ENCODE measurements at places on chromosomes 6 and 20. TPM values are rescaled to one million over a fixed set of nuclear protein-coding genes. Genes with fewer than 3 reads are reported as not detected.

The CLPSL1 gene
- total RNA-seq: not detected

The LRRC73 gene
- 0.33 TPM for total RNA-seq

The CD40 gene
- 11.7 TPM for total RNA-seq

The CRISP2 gene
- total RNA-seq: 0.33 TPM

DNA sequence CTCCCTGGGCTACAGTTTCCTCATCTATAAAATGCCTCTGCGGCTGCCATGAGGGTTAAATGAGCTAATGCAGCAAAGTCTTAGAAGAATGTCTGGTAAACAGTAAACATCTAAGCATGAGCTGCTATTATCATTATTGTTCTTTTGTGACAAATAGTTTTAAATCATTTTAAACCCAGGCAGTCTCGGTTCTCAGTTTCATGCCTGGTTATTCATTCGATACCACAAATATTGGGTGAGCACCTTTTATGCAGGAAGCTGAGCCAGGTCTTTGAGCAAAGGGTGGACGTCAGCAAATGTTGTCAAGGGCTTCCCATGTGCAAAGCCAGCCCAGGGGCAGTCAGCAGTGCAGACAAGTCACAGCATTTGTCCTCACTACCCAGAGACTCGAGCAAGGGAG lies 128.7 kb downstream of the NFATC2 start:
- DNase-seq: no peak

DNA sequence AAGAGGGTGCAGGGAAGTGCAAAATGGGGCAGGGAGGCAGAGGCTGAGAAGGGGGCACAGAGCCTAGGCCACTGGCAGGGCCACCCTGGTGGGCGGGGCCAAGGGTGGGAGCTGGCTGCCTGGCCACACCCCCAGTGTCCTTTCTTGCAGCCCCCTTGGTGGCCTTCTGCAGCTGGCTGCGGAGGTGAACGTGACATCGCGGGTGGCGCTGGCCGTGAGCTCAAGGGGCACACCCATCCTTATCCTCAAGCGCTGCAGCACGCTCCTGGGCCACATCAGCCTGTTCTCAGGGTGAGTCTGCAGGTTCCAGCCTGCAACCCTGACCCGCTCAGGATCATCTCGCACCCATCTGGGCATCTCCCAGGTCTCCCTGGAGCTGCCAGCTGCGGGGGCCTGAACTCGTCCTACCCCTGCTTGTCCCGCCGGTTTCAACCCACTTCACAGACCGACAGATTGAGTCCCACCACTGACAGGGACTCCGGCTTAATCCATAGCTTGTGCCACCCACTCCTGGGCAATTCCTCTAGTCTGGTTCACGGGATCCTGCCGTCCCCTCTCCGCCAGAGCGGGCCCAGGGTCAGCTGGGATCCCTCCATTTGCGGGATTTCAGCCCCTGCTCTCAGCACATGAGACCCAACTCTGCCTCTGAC lies 6.2 kb downstream of the BPIFB3 start:
- no peak for DNase-seq

DNA sequence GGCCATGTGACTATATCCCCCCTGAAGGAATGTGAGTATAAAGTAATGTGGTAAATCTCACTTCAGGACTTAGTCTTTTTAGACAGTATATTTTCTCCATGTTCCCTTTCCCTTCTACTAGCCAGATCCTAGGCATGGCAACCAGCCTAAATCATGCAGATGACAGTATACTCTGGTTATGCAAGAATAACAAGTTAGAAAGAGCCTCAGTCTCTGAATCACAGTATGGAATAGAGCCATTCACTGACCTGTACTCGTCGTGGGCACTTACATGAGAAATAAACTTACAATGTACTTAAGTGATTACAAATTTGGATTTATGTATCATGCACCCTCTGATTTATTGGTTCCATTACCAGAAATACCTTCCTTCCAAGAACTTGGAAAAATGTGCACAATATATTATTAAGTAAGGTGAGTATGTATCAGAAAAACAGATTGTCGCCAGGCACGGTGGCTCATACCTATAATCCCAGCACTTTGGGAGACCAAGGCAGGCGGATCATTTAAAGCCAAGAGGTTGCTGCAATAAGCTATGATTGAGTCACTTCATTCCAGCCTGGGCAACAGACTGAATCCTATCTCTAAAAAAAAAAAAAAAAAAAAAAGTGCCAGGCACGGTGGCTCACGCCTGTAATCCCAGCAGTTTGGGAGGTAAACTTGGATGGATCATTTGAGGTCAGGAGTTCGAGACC lies 25.1 kb upstream of the FAM8A1 start:
- DNase-seq: no peak

DNA sequence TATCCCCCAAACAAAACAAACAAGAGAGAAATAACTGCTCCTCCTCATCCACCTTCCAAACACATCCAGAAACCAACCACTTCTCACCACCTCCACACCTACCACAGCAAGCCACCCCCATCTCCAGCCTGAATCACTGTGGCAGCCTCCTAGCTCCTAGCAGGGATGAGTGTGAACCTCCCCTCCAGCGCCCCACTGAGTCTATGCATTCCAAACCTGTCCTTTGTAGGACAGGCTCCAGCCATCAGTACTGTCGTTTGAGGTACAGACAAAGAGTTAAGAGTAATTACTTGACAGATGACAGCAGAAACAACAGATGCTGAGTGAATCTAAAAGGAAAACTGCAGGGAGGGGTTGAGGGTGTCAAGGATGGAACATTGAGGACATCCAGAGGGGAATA lies 2.4 kb downstream of the METTL24 start:
- no peak for DNase-seq

DNA sequence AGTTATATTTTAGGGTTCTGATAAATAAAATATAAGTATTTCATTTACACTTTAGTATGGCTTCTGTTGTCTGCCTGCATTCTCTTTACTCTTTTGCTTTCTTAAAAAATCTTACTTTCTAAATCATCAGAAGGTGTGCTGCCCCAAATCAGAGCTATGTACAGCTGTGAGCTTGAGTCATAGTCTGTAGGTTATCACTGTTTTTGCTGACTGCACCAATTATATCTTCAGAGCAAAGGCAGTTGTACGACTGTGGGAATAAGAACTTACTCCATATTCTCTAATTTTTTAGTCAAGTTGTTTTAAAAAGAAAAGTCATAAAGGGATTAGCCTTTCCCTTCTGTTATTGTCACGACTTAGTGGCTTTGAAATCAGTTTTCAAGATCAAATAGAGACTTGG lies 1649.0 kb downstream of the HACE1 start:
- no peak for DNase-seq

DNA sequence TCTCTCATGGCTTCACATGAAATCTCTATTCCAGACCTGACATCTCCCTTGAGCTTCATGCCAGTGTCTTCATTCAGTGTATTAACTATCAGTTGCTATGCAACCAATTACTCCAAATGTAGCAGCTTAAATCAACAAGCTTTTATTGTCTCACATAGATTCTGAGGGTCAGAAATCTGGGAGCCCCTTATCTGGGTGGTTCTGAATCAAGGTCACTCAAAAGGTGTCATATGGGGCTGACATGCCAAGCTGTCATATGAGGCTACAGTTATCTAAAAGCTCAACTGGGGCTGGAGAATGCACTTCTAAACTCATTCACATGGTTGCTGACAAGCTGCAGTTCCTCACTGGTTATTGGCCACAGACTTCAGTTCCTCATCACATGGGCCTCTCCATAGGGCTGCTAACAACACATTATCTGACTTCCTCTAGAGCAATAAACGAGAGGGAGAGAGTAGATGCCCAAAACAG lies 7.3 kb upstream of the CGA start:
- DNase-seq: no peak

DNA sequence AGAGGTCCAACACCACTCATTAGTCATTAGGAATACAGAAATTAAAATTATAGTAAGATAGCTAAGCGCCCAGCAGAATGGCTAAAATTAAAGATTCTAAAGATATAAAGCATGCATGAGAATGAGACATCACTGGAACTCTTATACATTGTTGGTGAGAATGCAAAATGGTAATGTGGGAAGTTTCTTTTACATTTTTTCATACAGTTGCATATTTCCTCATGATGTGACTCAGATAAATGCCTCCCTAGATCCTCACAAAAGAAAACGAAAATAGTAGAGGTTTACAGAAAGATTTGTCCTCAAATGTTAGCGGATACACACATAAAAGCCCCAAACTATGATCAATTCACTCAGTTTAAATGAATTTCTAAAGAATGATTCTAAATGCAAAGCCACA lies 633.7 kb upstream of the GJE1 start:
- DNase-seq: no peak

DNA sequence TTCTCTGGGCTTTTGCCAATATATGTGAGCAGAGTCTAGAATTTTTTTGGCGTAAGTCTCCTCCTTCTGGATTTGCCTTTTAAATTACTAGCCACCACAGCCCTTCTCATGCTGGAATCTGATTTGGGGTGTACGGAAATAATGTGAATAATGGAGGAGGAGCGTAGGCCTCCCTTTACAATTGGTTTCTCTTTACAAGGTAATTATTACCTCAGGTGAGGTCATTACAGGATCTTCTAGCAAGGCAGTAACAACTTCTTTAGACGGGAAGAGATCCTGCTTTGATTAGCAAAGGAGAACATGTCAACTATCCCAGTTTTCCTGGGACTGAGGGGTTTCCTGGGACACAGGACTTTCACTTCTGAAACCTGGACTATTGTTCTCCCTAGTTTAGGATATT lies 8.9 kb downstream of the RWDD2A start:
- no peak for DNase-seq

- no peak for DNase-seq
These were observed 117.0 kb downstream of the MAP3K7 start for GRCh38 chr6:90469906-90470305.
